ENCODE measurements at places on chromosomes 13 and 19. TPM values are rescaled to one million over a fixed set of nuclear protein-coding genes. Genes with fewer than 3 reads are reported as not detected.

ADGRL1 gene
- total RNA-seq, result 0.96 TPM

HMG20B gene
- 72.5 TPM for total RNA-seq

CEACAM4 gene
- not detected for total RNA-seq

SYCN gene
- total RNA-seq, result not detected

FGF21 gene
- total RNA-seq, result not detected

GJB6 gene
- total RNA-seq, result not detected

KCNC3 gene
- 0.28 TPM for total RNA-seq

CASP14 gene
- not detected for total RNA-seq

ANKRD10 gene
- 53.3 TPM for total RNA-seq

CYP4F11 gene
- total RNA-seq, result not detected

Measured in regular cardiac myocyte (primary cell).